ENCODE measurements at places on chromosomes 16 and 17.
A peak's percentile ranks its signal among the peaks of the same experiment; 100 is the strongest.

DNA sequence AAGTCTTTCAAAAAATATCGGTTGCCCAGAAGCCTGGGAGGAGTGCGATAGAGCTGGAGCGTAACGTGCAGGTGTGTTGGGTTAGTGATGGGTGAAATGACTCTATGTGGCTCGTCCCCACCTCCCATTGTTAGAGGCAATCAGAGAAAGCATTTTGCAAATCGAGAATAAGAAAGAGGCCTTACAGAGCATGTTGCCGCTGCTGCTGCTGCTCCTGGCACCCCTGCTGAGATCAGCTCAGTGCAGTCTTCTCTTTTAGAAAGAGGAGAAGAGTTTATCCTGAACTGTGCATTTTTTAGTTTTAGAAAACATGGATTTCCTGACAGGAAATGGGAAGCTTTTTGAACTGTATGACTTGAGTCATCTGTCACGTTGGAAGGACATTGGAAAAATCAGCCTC is 774.5 kb upstream of the RBFOX1 start:
- DNase-seq = no peak

DNA sequence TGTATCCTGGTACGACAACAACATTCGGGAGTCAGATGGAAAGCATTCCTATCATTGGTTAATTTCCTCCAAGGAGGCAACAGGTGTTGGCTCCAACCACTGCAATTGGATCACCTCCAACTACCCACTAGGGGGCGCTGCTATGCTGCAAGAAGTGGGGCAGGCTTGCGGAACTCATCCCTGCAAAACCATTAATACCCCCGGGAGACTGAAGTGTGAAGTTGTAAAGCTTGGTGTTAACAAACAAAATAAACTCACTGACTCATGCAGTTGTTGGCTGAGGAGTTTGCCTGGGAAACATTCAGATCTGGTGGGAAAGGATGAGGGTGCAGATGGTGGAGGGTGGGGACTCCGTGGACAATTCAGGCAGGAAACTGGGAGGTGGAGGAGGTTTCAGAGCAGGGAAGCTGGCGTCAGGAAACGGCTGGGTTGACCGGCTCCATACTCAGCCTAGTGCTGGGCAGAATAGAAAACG is 84.9 kb downstream of the HS3ST2 start:
- peak; percentile 77 for DNase-seq

- no peak for DNase-seq
Observed at GRCh38 chr16:19132898-19133297, 19.1 kb downstream of the ITPRIPL2 start.

DNA sequence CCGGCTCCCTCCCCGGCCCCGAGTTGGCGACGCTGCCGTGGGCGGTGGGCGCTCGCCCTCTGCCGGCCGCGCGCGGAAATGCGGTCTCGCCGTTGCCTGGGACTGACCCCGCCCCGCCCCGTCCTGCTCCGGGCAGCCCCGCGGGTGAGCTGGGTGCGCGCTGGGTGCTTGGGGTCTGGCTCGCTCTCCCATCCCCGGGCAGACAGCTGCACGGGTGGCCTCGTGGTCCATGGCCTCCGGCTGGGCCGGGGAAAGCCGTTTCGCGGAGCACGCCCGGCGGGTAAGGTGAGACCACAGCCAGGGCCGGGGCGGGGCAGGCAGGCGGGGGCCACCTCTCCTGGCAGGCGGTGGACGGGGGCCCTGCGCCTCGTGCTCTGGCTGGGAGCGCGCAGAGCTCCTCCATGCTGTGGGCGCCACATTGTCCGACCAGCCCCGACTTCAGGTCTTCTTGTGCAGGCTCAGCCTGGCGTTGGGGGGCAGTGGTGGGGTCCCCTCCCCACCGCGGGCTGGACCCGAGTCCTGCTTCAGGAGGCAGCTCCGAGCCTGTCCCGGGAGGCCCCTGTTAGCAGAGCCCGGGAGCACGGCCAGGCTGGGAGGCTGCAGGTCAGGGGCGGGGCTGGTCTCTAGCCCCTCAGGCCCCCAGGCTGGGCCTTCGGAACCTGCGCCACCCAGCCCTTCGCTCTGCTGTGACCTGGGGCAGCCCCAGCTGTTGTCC is 7.0 kb upstream of the C1QTNF8 start:
- DNase-seq = peak; percentile 79

DNA sequence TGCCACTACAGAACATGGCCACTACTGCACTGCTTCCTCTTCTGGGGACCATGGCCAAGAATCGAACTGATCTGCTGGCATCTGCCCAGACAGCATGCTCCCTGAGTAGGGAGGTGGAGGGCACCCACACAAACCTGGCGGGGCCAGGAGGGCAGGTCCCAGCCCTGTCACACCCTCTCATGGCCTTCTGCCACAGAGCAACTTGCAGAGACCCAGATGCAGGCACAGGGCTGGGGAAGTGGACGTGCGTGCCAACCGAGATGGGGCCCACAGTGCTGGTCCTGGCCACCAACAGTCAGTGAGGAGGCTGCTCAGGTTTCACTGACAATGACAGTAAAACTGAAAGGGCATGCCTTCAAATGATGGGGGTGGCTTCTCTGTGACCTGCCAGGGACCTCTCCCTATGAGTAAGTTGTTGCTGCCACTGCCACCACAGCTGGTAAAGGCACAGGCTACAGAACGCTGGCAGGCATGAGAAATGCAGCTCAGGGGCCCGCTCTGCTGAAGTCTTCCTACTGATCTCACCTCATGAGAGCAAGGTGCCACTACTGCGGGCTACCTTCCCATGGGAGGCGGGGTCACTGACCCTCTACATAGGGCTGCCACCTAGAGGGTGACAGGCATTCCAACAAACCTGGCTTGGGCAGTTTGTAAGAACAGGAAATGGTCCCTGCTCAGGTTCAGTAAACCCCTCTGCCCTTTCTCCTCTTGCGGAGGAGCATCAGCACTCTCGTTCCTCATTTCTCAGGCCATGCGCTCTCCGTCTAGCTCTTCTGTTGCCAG is 15.5 kb downstream of the HIC1 start:
- peak; percentile 31 for DNase-seq
